ENCODE measurements at places on chromosomes 1 and 21.

DNA sequence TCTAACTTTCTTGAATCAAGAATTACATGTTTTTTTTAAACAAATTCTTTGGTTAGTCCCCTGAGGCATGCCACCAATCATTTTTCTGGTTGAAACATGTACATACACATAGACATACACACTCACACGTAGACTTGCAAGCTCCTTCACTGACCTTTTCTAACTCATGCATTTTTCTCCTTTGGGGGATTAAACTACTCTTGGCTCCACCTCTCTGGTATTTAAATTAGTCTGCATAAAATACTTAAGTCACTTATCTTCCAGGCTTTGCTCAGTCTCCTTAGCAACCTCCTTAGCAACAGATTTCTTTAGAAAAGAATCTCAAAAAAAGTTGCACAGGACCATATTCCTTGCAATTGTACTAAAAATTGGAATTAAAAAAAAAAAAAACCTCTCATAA is 440.9 kb upstream of the LRRC7 start:
- no peak for DNase-seq

- no peak for DNase-seq
These were observed 4.6 kb upstream of the KRTAP10-4 start for GRCh38 chr21:44568667-44569556.

DNA sequence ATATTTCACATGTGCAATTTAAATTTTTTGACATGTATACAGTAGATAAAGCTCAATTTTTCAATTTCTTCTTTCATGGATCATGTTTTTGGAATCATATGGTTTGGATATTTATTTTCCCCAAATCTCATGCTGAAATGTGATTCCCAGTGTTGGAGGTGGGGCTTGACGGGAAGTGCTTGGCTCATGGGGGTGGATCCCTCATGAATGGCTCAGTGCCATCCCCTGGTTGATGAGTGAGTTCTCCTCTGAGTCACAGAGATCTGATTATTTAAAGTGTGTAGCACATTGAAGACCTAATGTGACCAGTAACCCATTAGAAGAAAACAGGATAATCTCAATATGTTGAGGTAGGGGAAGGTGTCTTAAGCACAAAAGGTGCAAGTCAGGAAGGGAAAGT is 9.1 kb upstream of the IFI16 start:
- DNase-seq: no peak

- DNase-seq: no peak
These were observed 73.9 kb downstream of the LAMC2 start for GRCh38 chr1:183259924-183260323.

DNA sequence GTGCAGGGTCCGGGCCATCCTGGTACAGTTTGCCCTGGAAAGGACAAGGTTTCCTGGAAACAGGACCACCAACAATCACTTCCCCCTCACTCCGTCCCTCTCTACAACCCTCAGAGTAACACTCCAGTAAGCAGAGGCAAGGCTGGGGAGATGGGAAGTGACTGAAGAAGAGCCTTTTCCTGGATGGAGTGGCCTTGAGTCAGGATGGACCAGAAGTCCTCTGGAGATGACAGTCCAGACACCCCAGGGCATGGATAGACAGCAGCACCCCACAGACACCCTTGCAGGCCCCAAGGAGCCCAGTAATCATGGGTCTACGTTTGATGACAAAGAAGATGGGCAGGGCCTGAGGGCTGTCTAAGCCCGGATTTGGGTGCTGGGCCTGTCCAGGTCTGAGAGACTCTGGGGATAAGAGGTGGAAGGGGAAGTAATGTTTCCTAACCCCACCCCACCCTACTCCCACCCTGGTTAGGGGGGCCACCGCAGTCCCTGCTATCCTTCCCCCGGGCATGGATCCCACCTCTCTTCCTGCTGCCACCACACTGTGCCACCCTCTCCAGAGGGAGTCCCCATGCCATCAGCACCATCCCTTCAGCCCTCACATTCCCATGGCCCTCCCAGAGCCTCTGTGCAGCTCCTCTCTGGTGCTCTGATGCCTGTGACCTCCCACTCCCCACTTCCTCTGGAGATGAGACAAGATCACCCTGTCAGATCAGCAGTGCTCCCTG is 7.2 kb upstream of the S100A8 start:
- DNase-seq: no peak

DNA sequence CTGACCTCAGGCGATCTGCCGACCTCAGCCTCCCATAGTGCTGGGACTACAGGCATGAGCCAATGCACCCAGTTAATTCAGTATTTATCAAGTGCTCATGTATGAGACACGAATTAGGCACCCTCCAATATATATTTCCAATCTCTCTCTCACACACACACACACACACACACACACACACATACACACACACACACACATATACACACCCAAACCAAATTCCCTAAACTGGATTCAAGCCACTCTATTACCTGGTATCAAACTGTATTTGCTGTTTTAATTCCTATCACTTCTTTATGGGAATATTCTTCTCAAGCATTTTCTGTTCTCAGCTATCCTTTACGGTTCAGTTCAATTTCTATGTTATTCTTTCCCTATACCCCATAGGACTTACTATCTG is 8.5 kb downstream of the ZNF644 start:
- no peak for DNase-seq

- DNase-seq: no peak
These were observed 10.9 kb downstream of the IRF2BP2 start for GRCh38 chr1:234598974-234599616.

- DNase-seq: no peak
These were observed 4.6 kb downstream of the LPGAT1 start for GRCh38 chr1:211825980-211826379.

DNA sequence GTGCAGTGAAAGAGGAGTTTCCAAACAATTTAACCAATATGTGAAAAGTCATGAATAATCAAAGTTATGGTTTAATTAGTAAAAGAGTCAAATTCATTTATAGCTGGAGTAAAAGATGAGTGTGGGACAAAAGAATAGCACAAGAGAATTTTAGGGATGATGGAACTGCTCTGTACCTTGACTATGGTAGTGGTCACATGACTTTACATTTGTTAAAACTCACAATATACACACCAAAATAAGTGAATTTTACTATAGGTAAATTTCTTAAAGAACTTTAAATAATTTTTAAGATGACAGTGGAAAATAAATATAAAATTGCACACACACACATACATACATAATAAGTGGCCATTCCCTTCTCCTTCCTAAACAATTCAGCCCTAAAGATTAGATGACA is 13.6 kb downstream of the CDC42BPA start:
- no peak for DNase-seq

DNA sequence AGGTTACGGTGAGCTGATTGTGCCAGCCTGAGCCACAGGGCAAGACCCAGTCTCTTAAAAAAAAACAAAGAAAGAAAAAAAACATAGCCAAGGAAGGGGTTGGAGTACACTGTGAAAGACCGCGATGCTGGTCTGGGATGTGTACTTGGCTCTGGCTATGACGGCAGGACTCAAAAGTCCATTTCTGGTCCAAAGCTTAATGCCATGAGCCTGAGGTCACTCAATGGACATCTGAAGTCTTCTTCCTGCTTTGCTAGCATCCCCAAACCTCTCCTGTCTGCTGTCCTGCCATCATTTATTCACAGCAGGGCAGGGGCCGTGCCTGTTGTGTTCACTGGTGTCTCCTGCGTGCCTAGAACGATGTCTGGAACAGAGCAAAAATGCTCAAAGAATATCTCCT is 1.5 kb upstream of the ARHGEF10L start:
- DNase-seq: no peak

DNA sequence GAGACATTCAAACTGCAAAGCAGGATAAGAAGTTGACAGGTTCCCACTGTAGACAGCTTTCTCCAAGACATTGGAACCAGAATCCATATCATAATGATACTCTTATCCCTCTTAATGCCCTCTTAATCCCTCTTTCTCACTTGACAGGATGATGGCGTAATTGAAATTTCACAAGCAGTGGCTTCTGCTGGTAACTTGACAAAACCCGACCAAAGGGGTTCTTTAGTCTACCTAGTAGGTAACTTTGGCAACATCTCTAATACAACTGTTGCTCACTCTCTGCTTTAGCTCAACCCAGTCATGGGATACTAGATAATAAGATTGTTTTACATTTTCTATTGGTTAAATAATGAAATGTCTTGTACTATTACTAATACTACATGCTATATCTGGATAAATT is 34.7 kb downstream of the S100A10 start:
- no peak for DNase-seq

DNA sequence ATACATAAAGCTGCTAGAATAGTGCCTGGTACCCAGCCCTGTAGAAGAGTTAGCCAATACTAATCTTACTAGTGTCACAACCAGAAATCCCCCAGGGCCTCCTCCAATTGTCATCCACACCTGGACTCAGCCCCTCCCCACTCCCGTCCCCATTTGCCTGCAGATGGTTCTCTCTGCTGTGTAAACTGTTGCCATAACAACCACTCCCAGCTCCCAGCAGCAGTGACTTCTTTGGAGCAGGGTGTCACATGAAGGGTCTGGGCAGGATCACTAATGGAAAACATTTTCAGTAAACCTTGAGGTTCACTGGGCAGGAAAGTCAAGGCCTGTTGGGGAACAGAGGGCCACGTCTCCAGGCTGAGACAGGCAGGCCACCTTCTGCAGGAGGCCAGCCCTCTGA is 126.0 kb upstream of the IPO9 start:
- no peak for DNase-seq

DNA sequence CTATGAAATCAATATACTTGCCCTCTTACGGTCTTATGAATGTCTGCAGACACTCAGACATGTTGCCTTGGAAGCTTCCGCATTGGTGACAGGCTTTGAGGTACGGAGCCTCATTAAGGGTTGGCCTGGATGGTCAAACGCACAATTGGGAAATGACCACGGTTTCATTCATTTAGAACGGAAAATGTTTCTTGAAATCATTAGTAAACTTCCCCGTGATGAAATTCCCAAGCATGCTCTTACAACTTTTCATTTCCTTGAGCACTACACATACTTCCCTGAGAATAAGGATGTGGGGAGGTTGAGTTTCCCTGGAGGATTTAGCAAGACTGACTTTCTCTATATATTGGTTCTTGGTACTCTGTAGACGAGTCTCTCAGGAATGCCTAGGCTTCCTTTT is 146.3 kb downstream of the HLX start:
- no peak for DNase-seq

DNA sequence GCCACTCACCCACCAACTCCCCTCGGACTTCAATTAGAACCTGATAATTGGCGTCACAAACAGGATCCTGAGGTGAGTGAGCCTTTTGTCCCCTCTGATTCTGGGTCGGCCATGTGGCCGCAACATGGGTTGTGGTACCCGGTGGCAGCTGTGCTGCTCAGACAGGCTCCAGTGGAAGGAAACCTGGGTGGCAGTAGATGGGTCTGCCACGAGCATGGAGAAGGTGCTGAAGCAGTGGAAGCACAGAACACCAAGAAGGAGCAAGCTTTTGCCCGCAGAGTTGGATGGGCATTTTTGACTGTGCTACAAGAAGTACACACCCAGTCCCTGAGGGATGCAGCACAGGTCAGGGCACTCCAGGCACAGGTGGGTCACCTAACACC is 16.5 kb upstream of the UBE2U start:
- DNase-seq: no peak
